ENCODE measurements at places on chromosomes 5 and 9.

- DNase-seq, result no peak
Observed at GRCh38 chr5:106152569-106152968, 1518.2 kb downstream of the EFNA5 start.

- DNase-seq, result no peak
Observed at GRCh38 chr5:76801803-76802195, 17.0 kb upstream of the F2RL1 start.

DNA sequence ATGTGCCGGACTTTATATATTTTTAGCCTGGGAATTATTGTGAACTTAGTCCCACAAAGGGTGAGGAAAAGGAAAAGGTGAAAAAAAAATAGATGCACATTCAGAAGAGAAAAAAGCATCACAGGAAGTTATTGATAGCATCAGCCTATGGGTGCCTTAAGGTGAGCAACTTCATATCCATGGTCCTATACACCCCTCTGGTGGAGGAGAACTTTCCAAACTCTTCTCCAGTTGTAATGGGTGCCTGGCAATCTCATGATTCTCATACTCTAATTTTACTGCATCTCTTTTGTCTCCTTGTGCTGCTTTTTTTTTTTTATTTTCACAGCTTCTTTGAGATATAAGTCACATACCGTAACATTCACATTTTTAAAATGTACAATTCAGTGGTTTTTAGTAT, 107.4 kb downstream of the JAKMIP2 start:
- DNase-seq, result no peak

GRCh38 chr9:130627051-130627450, 37.3 kb upstream of the PRDM12 start:
- DNase-seq, result no peak

GRCh38 chr5:19855031-19855430, 133.0 kb downstream of the CDH18 start:
- DNase-seq, result no peak

DNA sequence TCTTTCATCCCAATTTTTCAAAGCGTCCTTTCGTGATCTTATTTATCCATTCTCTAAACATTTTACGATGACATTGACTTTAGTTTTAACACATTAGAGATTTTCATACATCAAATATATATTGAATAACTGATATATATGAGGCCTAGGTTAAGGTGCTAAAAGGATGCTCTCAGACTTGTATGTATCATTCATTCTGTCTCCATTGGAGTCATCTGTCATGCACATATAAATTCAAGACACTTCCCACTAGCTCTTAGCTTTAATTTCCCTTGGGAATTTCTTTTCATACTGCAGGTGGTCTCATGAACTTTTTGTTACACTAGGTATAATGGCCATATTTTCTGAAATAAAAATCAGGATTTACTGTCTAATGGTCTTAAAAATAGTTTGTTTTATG, 635.8 kb upstream of the C9orf72 start:
- no peak for DNase-seq

DNA sequence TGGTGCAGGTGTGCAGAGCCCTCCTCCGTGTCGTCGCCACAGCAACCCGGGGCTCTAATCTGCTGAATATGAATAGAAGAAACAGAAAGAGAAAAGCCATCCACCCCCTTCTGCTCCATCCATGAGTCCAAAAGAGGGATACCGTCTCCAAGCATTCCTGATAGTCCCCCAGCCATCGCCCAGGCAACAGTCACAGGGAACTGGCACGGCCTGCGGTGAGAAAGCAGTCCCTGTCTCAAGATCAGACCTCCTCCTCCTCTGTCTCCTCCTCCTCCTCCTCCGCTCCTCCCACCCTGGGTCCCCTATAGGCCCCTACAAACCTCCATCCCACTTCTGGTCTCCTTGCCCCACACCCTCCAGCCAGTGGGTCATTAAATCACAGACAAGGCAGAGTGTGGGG, 308.1 kb upstream of the MPDZ start:
- no peak for DNase-seq

DNA sequence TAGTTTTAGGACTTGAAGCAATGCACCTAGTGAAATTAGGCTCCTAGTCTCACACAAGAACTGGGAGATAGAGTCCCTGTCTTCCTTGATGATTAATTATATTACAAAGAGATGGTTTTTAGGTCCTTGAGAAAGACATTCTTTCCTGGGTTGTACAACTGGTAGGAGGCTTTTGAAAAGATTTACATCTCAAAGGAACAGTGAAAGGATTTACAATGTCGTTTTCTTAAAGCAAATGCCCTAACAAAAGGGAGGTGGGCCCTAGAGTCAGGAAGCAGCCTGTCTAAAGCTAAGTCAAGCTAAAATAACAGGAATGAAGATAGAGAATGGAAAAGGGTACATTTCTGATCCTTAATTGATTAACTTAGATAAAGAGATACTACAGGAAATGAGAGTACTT, 102.2 kb upstream of the IL7R start:
- DNase-seq, result no peak

DNA sequence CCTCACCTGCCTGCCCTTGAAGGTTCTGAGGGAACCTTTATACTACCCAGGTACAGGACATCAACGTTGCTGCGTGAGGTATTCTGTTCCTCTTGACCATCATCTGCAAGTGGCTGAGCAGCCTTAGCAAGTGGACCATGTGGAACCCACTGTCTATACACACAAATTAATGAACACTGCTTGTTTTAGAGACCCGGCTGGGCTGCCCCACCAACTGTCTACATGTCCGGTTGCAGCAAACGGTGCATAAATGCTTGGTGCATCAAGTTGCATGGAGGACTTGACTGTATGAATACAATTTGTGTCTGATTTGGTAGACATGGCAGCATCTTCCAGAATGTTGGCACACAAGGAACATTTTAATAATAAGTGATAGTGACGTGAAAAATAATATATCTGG, 65.8 kb downstream of the SEMA6A start:
- DNase-seq, result no peak

GRCh38 chr9:133769511-133770075, 31.4 kb upstream of the SARDH start:
- no peak for DNase-seq

- DNase-seq, result no peak
Observed at GRCh38 chr9:95079461-95079860, 238.0 kb downstream of the FANCC start.

DNA sequence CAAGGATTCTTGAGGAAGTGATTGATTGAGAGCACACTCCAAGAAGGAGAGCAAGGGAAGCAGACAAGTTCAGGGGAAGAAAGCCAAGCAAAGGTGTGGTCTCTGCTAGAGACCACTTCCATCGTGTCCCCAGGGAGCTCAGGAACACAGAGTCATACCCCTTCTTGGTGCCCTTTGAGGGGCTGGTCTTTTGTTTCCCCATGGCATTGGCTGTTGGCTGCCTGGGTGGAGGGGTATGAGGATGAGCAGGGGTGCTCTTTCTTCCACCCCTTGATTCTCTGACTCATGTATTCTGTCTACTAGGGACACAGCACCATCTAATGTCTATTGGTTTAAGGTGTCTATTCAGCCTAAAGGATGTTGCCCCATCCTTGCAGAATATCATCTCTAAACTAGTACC, 11.5 kb upstream of the SPOCK1 start:
- no peak for DNase-seq

DNA sequence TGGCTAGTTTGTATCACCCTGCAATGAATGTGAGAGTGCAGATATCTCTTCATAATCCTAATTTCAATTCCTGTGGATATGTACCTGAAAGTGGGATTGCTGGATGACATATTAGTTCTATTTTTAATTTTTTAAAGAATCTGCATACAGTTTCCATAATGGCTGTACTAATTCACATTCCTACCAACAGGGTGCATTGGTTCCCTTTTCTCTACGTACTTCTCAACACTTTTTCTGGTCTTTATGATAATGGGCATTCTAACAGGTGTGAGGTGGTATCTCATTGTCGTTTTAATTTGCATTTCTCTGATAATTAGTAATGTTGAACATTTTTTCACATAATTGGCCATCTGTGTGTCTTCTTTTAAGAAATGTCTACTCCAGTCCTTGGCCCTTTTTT, 927.5 kb downstream of the DTWD2 start:
- DNase-seq, result no peak

DNA sequence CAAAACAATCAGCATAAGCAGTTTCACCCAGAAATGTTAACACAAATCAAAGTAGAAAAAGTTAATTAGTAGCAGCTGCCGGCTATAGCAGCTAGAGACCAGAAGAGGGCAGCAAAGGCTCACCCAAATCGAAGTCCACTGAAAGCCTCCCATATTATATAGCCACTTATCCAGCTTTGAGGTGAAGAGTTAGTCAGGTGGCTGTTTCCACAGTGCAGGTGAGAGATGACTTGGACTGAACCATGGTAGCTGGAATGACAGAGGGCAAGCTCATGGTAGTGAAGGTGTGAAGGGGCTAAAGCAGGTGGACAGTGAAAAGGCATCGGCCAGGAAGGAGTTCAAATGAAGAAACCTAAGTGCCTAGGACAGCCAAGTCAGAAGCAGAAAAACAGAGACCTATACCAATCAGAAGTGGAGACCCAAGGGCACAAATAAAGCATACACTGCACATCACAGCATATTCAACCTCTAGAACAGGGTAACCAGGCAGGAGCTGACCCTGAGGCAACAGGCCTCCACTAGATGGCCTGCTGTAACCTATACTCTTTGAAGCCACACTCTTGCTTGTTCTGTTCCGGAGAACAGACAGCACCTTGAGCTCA, 7.2 kb upstream of the RNF38 start:
- DNase-seq, result peak; percentile 59

DNA sequence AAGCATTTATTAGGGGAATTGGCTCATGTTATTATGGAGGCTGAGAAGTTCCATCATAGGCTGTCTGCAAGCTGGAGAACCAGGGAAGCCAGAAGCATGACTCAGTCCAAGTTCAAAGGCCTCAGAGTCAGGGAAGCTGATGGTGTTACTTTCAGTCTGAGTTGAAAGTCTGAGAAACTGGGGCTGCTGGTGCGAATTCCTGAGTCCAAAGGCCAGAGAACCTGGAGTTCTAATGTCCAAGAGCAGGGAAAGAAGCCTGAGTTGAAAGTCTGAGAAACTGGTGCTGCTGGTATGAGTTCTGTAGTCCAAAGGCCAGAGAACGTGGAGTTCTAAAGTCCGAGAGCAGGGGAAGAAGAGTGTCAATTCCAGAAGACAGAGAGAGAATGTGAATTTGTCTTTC, 641.1 kb downstream of the ISL1 start:
- DNase-seq, result no peak

GRCh38 chr9:126500600-126501382, 112.9 kb upstream of the LMX1B start:
- DNase-seq, result peak; percentile 62

- DNase-seq, result no peak
Observed at GRCh38 chr9:132163457-132163875, 1.6 kb downstream of the NTNG2 start.

GRCh38 chr5:171978519-171978918, 27.9 kb downstream of the FBXW11 start:
- DNase-seq, result no peak

DNA sequence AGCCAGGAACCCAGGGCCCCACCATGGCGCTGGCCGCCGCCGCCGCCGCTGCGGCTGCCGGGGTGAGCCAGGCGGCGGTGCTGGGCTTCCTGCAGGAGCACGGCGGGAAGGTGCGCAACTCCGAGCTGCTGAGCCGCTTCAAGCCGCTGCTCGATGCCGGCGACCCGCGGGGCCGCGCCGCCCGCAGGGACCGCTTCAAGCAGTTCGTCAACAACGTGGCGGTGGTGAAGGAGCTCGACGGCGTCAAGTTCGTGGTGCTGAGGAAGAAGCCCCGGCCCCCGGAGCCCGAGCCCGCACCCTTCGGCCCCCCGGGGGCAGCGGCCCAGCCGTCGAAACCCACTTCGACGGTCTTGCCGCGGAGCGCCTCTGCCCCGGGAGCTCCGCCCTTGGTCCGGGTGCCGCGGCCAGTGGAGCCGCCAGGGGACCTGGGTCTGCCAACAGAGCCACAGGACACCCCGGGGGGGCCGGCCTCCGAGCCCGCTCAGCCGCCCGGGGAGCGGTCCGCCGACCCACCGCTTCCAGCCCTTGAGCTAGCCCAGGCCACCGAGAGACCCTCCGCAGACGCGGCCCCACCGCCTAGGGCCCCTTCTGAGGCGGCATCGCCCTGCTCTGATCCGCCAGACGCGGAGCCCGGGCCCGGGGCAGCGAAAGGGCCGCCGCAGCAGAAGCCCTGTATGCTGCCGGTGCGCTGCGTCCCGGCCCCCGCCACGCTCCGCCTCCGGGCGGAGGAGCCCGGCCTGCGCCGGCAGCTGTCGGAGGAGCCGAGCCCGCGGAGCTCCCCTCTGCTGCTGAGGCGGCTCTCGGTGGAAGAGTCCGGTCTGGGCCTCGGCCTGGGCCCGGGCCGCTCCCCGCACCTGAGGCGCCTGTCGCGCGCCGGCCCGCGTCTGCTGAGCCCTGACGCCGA, 749 bp downstream of the SOWAHA start:
- DNase-seq, result no peak

DNA sequence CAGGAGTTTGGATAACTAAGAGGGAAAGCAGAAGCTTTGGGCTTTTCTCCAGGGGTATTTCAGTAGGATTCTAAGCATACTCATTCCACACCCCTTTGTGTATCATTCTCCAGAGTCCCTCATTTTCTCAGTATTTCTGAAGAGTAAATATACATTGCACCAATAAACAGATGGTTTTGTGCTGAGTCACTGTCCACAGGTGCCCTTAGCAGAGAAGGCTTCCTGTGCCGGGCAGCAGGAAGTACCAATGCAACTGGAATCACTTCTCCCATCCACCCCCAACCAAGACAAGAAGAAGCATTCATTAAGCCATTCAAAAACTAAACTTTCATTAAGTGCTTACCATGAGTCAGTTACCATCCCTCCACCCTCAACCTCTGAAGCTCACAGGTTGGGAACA, 3.6 kb upstream of the CCNJL start:
- no peak for DNase-seq

GRCh38 chr5:97094579-97095317, 47.7 kb downstream of the LIX1 start:
- DNase-seq, result no peak
